AG08395 (cell line): ENCODE measurements at places on chromosomes 3 and 15.

DNA sequence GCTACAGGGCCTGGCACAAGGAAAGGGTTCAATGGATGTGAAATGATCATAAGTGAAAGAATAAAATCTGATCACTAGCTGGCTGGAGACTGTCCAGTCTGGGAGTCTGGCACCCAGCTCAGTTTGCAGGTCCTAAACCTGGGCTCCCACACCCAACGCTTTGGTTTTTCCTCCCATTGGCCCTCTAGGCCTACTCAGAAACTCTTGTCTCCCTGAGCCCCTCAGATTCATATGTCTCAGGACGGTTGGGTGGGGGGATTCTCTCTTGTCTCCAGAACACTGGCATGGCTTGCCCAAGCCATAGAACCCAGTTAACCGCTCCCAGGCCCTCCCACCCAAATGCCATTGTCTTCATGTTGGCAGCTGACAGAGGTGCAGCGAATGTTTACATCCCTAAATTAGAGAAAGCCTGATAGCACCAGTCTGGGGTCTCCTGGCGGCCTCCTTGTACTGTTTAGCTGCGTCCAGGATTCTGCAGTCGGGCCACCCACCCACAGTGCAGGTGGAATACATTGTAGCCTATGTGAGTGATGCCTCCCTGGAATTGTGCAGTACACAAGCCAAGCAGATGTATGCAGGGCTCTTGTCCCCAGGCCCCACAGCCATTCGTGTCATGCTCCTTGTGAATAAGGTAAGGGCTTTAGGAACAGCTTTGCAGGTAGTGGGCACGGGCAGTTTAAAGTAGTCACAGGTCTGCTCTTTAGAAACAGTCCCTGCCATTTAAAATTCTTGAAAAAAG, 266.3 kb downstream of the XXYLT1 start:
- DNase-seq: no peak

GRCh38 chr15:24848050-24848449, 106.7 kb upstream of the SNRPN start:
- peak; percentile 43 for DNase-seq

DNA sequence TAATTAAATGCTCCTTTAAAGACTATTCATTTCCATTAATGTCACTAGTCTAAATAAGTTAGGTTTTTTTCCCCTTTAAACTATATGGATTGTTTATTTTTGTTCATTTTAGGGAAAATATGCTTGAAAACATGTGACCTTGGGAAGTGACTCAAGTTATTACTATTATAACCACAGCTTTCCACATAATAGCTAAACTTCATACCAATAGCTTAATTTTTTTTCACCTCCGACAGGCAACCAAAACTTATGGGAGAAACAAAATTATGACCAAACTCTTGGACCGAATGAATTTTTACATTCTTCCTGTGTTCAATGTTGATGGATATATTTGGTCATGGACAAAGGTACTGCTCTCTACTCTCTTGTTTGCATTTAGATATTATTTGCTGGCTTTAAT, 16.2 kb downstream of the CPA3 start:
- peak; percentile 9 for DNase-seq

- DNase-seq: peak; percentile 85
These were observed 10.9 kb downstream of the SEMA7A start for GRCh38 chr15:74422652-74423430.

- DNase-seq: no peak
These were observed 20.8 kb upstream of the ATP13A3 start for GRCh38 chr3:194507571-194507970.

DNA sequence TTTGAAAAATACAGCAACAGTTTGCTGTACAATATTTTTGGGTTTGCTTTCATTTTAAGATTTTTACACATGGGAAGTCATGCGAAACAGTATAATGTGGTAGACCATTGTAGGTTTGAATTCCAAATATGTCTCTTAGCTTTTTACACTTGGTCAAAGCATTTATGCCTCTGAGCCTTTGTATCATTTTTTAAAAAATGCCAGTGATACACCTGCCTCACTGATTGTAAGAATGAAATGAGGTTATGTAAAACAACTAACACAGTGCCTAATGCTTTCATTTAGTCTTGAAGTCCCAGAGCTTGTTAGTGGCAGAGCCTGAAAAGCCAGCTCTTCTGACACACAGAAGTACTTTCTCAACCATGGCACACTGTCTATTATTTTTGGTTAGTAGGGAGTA, 202.0 kb downstream of the UBE2E2 start:
- no peak for DNase-seq

DNA sequence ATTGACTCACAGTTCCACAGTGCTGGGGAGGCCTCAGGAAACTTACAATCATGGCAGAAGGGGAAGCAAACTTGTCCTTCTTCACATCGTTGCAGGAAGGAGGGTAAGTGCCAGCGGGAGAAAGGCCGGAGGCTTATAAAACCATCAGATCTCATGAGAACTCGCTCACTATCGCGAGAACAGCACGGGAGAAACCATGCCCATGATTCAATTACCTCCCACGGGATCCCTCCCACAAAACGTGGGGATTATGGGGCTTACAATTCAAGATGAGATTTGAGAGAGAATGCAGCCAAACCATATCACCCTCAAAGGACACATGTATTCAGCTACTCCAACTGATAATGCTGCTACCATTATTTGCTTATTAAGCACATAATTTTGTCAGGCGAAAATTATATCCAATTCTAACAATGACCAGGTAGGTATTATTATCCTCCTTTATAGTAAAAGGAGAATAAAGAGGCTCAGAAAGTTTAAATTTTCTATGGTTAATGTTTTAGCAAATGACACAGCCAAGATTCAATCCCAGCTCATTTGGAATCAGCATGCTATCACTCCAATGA, 327.2 kb upstream of the CDIN1 start:
- no peak for DNase-seq

DNA sequence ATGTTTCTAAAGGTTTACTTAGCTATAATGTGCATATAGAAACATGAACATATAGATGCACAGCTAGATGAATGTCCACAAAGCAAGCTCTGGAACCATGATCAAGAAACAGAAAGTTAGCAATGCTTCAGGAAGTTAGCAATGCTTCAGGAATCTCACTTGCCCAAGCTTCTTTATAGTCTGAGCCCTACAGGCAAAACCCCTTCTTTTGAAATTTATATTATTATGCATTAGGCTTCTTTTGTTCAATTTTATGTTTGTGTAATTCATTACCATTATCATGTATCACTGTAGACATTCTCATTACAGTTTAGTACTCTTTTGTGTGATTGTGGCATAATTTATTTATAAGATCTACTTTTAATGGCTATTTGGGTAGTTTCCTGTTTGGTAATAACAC, 286.4 kb upstream of the BCHE start:
- no peak for DNase-seq

- no peak for DNase-seq
These were observed 67.0 kb upstream of the ARHGEF3 start for GRCh38 chr3:56868706-56869105.

- DNase-seq: no peak
These were observed 23.2 kb upstream of the PIGZ start for GRCh38 chr3:196991581-196992460.

DNA sequence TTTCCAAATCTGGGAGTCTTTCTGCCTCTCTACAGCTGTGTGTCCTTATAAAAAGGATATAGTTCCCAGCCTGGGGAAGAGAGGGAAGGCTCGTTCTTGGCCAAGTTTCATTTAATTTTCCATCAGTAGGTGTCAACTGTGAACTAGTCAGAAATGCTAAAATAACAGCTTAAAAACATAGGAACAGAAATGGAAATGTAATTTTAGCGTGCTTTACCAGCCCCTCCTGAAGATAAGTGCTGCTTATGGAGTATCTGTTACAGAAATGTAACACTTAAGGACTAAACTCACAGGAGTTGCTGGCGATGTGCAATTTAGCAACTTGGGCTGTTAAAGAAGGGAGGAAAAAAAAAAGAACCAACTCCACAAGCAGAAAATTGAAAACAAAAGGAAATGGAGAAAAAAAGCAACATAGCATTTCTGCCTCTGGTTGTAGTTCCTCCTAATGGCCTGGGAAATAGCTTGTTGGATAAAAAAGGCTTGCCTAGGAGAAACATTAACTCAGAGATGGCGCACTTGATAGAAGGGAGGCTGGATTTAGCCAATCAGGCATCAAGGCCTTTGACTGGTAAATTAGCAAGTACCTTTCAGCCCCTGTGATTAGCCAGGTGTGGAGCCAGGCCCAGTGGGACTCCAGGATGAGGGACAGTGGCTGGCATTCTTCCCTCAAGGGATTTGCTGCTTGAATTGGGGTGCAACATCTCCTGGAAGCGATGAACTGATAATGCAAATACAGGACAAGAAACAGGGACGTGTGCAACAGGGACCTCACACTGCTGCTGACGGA, 84.3 kb downstream of the RPLP1 start:
- DNase-seq: no peak

- no peak for DNase-seq
These were observed 131.0 kb upstream of the PLXNA1 start for GRCh38 chr3:126851934-126852333.

DNA sequence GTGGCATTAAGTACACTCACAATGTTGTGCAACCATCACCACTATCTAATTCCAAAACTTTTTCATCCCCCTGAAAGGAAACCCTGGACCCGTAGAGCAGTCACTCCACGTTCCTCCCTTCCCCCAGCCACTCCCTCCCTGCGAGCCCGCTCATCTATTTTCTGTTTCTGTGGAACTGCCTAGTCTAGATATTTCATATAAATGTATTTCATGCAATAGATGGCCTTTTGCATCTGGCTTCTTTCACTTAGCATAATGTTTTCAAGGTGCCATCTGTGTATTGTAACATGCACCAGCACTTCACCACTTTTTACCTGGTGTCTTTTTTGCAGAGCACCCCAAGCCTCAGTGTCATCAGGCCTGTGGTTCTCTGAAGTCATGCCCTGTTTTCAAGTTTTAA, 10.7 kb downstream of the CGNL1 start:
- no peak for DNase-seq

DNA sequence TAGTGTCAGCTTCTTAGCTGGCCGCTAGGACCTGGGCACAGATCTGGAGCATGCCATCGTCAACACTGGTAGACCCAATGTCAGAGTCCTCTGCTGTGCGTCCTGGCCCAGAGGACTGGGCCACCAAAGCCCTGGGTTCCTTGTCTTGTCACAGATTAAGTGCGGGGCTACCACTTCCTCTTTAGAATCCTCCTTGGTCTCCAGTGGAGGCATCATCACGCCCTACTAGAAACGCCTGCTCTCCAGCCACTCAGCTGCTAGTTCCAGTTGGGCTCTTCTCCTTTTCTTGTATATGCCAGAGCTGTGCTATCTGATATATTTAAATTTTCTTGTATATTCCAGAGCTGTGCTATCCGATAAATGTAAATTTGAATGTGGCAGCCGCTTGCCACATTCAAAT, 11.2 kb downstream of the PPCDC start:
- DNase-seq: no peak

DNA sequence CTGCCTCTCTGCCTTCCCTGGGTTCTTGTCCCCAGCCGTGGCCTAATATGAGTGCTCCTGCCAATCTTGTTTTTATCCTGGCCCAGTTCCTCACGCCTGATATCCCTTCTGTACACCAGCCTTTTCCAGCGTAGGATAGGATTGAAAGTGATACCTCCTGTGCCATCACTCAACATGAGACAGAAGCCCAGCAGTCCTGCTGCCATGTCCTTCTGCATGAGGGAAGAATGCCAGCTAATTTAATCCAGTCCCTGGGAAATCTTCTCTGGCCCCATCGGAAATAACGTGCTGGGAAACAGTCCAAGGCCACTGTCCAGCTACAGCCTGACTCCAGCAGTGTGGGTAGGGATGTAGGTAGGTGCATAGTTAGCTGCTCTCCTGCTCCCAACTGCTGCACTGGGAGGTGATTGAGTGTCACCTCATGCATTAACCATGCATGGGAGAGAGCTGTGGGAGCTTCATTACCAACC, 92.0 kb upstream of the TPM1 start:
- no peak for DNase-seq

GRCh38 chr3:182829761-182830405, 36.6 kb downstream of the ATP11B start:
- no peak for DNase-seq

- no peak for DNase-seq
These were observed 49.4 kb downstream of the ZNF280D start for GRCh38 chr15:56683908-56684307.

DNA sequence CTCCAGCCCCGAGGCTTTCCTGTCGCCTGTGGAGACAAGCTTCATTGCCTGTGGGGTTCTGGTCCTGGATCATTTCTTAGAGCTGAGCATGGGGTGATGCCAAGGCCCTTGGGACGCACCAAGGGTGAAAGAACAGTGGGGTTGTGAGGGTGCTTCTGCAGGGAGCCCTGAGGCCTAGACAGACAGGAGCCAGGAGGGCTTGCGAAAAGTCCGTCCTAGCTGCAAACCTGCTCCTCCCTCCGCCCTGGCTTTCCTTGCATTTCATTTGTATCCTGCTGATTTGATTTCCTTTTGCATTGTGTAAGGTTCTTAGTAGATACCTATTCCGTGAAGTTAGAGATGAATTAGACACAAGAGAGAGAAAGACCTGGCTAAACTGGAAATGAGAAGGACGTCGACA, 286.9 kb upstream of the C2CD4B start:
- no peak for DNase-seq

GRCh38 chr3:113377158-113377557, 64.1 kb downstream of the CFAP44 start:
- no peak for DNase-seq

DNA sequence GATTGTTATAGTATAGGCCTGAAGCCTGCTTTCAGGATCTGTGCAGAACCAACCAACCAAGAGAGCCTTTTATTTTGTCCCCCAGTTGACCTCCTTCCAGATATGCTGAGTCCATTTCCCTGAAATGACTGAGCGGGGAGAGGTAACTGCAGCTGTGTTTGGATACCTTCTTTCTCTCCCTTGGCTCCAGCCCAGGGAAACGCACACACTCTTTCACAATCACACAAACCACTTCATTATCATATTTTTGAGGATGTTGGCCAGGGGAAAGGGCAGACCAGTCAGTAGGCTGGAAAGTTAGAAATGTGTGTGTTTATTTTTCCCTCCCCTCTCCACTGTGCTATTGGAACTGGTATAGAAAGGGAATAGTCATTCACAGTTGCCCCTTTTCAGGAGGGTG, 417.7 kb upstream of the TBL1XR1 start:
- peak; percentile 39 for DNase-seq

DNA sequence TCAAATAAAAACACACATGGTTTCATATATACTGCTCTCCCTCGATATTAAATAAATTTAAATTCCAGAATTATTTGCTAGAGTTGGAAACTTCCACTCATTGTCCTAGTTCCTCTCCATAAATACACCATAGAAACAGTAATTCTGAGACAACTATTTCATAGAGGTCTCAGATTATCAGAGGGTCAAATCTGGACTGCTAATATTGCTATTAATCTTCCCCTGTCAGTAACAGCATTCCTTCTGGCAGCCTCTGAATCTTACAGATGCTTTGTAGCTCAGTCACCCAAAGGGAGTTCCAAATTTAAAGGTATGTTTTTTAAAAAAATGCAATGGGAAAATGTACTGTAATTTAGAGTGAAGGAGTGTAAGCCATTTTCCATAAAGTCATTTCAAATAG, 428.8 kb downstream of the PYDC2 start:
- DNase-seq: no peak

DNA sequence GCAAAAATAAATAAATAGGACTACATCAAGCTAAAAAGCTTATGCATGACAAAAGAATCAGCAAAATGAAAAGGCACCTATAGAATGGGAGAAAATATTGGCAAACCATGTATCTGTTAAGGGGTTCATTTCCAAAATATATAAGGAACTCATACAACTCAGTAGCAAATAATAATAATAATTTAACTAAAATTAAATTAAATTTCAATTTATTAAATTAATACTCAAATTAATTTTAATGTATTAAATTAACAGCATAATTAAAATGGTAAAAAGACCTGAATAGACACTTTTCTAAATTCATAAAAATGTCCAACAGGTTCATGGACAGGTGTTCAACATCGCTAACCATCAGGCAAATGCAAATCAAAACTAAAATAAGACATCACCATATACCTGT, 34.0 kb upstream of the THBS1 start:
- no peak for DNase-seq
